HCEC 1CT (cell line): ENCODE measurements at places on chromosomes 4 and X.

DNA sequence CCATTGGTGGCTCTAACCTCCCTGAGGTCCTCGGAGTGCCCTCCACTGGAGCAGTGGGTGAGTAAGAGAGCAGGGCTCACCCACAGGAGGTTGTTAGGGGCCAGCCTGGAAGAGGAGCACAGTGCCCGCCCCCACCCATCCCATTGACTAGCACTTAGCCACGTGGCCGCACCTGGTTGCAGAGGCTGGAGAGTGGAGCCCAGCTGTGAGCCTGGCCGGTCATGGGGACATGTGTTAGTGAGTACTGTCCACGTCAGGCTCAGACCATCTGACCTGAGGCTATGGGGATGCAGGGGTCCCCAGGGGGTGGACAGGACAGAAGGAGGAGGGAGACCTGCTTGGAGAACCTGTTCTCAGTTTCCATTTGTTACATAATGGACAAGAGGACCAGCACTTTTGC is 1.4 kb upstream of the MAN2B2 start:
- no peak for DNase-seq

DNA sequence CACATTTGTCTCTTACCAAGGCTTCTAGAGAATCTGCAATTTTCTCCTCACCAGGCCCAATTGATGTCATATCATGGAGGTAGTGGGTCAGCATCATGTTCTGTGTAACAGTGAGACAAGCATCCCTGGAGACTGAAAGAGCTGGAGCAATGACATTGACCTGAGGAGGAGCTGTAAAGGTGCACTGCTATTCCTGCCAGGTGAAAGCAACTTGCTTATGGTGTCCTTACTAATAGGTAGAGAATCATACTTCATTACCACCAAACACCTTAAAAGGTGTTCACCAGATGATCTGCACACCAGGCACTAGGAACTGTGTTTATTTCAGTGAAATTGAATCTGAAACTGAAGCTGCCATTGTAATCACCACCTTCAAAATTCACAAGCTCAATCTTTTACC is 188.7 kb downstream of the AFAP1 start:
- no peak for DNase-seq

GRCh38 chr4:164866817-164867490 is 10.0 kb upstream of the APELA start:
- DNase-seq = no peak

GRCh38 chrX:69546417-69546816 is 42.3 kb downstream of the NALF2 start:
- DNase-seq = no peak

- DNase-seq = peak; percentile 10
These were observed 55.0 kb upstream of the PAK3 start for GRCh38 chrX:111041018-111041462.

GRCh38 chr4:87055311-87055710 is 120.5 kb downstream of the AFF1 start:
- no peak for DNase-seq

- DNase-seq = no peak
These were observed 40.0 kb downstream of the PWWP3B start for GRCh38 chrX:106208154-106208553.

- DNase-seq = peak; percentile 47
These were observed 12.8 kb upstream of the CFAP299 start for GRCh38 chr4:80322716-80323115.

GRCh38 chrX:136453114-136453513 is 34.6 kb upstream of the BRS3 start:
- DNase-seq = no peak

DNA sequence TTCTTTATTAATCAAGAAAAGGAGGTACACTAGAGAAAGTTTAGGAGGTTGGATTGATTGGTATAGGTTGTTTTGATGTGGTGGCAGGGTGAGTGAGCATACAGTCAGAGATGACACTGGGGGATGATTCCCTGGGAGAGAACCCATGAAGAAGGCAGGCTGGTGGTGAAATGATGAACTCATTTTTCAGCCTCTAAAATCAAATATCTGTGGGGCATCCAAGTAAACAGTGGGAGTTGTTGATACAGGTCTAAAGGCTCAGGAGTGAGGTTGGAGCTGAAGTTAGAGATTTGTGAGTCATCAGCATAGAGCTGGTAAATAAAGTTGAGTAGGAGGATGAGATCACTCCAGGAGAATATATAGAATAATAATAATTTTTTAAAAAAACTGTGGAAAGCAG is 10.0 kb upstream of the AP1S2 start:
- DNase-seq = no peak

DNA sequence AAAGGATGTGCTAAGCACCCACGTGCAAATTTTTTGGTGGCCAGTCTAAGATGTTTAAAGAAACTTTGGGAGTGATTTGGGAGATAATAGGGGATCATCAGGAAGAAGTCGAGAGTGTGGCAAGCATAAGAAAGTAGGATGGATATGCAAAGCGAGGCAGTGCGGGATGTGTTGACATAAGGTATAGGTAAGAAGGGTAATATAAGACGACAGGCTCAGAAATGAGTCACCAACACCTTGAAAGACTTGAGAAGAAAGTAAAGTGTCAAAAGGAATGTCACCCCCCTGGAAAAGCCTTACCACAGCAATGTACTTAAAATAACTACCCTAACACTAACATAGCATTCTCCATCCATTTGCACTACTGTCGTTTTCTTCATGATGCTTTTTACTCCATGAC is 69.8 kb upstream of the BMP2K start:
- DNase-seq = no peak

DNA sequence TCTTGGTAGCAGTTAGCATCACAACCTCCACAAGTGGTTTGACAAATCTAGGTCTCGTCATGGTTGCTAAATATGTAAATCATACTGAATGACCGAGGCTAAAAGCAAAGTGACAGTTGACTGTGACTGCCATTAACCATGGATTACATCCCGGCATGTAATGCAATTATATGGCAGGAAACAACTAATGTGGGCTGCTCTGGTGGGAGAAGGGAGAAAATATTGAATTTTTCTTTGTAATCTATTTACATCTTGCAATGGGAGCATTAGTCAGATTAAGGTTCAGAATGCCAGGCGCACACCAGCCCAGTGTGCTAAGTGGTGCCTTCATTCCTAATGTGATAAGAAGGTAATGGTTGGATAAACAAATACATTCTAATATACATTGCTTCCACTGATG is 35.8 kb downstream of the UNC5C start:
- no peak for DNase-seq

- DNase-seq = no peak
These were observed 21.3 kb downstream of the FGF2 start for GRCh38 chr4:122847931-122848330.

DNA sequence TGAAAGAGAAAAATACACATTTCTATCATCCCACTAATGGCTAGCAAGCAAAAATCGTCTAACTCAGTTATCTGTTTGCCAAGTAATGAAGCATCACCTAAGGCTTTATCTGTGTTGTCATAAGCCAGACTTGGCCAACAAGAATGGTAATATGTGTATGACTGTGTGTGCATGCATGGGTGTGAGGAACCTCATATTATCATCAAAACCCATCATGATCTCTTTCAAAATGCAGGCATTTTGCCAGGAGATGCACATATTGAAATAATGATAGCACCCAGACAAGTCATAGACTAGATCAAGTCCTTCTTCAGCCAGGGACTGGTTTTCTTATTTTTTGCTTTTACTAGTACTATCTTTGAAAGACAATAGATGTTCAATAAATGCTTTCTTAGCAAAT is 172.5 kb upstream of the FMR1 start:
- DNase-seq = no peak

GRCh38 chr4:112284166-112284565 is 1.5 kb downstream of the TIFA start:
- peak; percentile 1 for DNase-seq

GRCh38 chr4:19492606-19493005 is 759.1 kb upstream of the SLIT2 start:
- peak; percentile 64 for DNase-seq

DNA sequence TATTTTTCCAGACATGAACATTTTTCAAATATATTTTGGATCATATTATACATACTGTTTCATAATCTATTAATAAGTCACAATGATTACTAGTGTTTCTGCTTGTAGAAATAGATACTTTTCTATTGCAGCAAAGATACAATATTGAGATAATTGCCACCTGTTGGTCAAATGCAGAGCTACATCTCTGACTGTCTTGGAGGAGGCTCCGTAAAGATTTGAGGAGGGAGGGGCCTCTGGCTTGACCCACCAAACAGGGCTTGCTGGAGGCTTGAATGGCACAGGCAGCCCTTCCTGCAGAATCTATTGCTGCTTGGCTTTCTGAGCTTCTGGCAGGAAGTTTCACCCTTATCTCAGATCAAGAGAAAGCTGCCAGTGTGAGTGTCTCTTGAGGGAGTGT is 99.3 kb upstream of the ARMCX2 start:
- peak; percentile 13 for DNase-seq

- peak; percentile 70 for DNase-seq
These were observed 20.9 kb upstream of the PRSS12 start for GRCh38 chr4:118373614-118374255.

DNA sequence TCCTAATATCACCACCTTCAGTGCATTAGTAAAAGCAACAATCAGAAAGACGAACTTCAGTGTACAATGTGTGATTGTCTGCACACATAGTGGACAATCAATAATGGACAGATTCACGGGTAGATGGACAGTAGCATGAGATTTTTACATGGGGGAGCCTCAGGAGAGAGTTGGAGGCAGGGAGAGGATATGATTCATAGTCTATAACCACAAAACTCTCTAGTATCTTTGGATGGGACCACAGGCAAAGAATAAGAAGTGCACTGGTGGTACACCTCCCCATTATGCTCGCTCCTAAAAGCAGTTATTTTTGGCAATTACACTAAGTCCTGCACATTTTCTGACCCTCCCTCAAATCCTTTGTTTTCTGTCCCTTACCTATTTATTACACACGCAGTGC is 624.4 kb upstream of the ACTRT1 start:
- no peak for DNase-seq

- DNase-seq = no peak
These were observed 23.0 kb upstream of the N4BP2 start for GRCh38 chr4:40033613-40034012.

GRCh38 chr4:126611900-126612299 is 1020.9 kb upstream of the INTU start:
- peak; percentile 66 for DNase-seq

DNA sequence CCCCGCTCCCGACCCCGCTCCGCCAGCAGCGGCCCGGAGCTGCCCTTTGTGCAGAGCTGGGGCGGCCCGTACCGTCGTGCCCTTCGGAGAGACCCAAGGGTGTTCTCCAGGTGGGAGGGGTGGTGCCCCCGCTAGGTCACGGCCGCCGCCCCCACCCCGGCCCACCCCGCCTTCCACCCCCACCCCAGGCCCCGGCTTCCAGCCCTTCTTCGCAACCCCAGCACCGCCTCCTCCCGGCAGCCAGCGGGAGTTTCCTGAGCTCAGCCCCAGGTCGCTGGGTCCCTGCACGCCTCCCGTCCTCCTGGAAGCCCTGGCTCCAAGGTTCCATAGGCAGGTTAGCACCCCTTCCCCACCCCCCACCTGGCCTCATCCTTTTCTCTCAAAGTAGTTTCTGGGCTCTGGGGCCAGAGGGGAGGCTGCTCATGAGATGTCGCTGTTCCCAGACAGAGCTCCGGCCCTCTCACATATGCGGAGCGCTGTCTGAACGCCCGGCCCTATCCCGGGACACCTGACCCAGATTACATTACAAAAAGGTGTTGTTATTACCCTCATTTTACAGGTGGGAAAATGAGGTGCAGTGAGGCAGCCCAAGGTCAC is 25.2 kb upstream of the FGFR3 start:
- DNase-seq = no peak

DNA sequence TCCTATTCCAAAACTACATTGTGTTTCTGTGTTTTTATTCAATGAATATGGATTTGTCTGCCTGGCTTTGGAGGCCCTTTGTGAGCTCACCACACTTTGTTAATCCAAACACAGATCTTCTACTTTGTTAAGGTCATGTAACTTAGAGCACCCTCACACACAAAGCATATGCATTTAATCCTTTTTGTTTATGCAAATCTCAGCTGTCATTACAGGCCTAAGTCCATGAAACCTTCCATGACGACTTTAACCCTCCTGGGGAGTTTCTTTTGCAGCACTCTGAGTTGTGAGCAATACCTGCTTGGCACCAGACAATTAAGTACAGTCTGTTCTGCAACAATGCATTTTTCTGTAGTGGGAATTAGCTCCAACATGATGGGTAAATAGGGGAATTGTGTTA is 14.9 kb downstream of the CCSER1 start:
- no peak for DNase-seq

DNA sequence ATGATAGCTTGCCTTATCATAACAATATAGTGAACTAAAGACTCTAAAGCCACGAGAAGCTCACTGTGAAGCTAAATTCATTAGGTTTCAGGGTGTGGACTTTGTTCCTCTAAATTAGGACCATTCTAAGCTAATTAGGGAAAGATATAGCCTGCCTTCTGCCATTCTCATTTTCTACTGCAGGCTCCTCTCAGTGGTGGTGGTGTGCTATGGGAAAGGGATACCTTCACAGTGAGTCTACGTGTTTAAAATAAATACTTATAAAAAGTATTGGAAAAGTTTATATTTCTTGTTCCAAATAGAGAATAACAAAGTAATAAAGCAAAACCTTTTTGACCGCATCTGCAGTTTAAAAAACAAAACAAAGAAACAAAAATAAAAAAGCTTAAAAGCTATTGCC is 327.7 kb downstream of the PAPSS1 start:
- no peak for DNase-seq

GRCh38 chr4:180060159-180060889 is 2182.9 kb upstream of the TENM3 start:
- DNase-seq = no peak

DNA sequence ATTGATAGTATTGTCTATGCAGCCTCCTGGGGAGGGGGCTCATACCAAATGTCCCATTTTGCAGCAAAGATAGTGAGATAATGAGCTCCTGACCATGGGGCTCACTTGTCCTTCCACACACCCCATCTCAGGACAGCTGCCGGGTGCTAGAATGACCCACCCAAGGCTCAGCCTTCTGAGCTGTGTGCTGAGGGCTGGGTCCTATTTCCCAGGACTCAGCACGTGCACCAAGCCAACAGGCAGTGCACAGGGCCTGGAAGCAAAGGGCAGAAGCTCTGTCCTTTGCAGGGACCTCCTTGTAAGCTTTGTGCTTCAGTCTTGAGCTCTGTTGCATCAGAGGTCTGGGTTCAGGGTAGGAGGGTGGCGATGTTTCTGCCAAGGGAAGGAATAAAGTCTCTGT is 11.2 kb upstream of the ABLIM2 start:
- DNase-seq = no peak

DNA sequence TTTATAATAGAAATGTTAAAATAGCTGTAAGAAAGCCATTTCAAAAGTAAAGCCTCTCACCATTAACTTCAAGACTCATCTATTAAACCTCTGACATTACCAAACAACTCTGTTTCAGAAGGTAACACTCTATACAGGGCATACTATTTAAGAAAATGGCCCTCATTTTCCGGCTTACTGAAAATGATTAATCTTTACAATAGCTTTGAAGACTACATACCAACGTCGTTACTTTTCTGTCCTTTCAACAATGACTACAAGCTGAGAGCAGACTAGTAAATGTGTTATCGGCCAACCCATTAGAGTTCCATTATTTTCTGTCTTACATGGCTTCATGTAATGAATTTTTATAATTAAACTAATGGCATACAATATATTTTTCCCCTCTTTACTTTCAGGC is 593.6 kb upstream of the FTHL17 start:
- DNase-seq = no peak
